ENCODE measurements at places on chromosomes 2 and 18.

DNA sequence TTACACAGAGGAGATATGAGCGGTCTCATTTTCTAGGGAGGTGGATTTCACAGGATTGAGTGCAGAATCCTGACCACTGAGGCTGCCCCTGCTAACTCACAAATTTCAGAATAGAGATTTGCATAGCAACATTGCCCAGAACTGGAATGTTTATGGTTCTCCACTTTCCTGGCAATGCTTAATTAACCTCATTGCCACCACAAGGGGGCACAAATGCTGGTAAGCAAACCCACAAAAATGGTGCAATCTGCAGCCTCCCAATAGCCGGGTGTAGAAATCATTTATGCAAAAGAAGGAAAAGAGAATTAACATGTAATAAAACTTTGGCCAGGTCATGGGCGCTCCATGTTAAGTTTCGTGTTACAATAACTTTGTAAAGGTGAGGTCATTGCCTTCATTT is 112.4 kb downstream of the CYRIA start:
- DNase-seq: no peak

DNA sequence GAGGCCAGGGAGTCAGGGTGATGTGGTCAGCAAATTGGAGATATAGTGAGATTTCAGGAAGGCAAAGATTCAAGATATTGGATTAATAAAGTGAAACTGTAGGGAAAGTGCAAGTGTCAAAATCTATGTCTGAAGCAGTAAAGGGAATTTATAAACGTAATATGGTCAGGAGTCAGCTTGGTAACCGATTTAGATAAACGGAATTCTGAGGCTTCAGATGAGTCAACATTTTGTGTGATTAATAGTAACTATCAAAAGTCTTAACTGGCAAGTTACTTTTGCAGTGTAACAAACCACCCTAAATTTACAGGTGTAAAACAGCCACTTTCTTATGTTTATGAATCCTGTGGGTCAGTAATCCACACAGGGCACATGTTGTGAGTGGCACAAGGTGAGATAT is 10.9 kb downstream of the MTX2 start:
- DNase-seq: no peak

- DNase-seq: no peak
Measured at GRCh38 chr2:80725001-80725400, 420.4 kb upstream of the LRRTM1 start.

- DNase-seq: no peak
Measured at GRCh38 chr18:57814555-57814954, 11.4 kb upstream of the ATP8B1 start.

- DNase-seq: no peak
Measured at GRCh38 chr2:1619556-1619955, 124.8 kb downstream of the PXDN start.

DNA sequence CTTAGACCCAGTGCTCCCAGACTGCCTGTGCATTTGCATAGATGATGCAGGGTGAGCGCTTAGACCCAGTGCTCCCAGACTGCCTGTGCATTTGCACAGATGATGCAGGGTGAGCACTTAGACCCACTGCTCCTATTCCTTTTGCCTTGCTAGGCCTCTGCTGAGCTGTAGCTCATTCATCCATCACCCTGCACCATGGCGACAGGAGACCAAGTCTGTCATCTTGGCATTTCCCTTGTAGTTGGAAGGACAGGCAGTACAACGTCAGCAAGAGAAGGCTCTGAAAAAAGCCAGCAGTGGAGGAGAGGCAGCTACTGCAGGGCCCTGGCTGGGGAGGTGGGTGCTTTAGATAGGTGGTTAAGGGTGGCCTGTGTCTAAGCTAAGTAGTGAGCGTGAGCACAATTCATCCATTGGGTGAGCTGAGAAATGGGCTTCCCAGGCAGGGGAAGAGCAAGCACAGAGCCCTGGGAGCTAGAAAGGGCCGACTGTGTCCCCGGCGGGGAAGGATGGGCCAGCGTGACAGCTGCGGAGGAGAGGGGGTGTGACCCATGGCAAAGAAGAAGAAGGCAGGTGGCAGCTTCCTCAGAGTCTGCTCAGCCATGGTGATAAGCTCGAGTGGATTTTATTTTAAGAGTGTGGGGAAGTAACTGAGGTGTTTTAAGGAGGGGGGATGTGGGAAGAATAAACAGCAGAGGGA is 108.8 kb downstream of the LPIN1 start:
- DNase-seq: no peak

GRCh38 chr2:27915191-27915590 is 24.7 kb downstream of the BABAM2 start:
- no peak for DNase-seq

DNA sequence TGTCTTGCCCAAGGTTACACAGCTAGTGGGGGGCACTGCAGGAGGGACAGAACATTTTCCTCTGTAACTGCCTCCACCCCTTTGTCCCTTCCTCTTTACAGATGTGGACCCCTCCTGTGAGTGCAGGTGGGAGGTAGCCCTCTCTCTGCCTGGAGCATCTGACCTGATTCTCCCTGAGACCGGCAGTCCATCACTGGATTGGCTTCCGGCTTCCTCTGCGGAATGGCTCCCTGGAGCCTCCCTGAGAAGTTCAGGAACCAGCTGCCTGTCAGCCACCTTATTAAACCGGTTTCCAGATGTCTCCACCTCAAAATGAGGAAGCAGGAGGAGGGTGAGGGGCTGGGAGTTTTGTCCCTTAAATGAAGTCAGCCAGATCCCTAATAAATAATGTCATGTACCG is 67.3 kb upstream of the TNP1 start:
- no peak for DNase-seq

DNA sequence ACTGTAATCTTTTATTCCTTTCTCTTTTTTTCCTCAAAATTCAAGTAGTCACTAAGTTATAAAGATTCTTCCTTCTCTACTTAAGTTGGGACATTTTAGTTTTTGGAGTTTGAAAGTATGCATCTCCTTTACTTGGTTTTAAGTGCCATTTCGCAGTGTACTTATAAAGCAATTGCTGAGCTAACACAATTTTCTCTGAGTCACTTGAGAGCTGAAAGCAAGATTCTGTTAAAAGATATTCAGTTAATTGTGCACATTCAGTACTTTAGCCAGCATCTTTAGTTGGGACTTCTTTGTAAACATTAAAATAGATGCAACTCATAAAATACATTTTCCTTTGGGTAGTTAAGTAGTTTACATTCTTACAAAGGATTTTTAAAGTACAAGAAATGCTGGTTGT is 136.0 kb downstream of the GFPT1 start:
- DNase-seq: no peak

DNA sequence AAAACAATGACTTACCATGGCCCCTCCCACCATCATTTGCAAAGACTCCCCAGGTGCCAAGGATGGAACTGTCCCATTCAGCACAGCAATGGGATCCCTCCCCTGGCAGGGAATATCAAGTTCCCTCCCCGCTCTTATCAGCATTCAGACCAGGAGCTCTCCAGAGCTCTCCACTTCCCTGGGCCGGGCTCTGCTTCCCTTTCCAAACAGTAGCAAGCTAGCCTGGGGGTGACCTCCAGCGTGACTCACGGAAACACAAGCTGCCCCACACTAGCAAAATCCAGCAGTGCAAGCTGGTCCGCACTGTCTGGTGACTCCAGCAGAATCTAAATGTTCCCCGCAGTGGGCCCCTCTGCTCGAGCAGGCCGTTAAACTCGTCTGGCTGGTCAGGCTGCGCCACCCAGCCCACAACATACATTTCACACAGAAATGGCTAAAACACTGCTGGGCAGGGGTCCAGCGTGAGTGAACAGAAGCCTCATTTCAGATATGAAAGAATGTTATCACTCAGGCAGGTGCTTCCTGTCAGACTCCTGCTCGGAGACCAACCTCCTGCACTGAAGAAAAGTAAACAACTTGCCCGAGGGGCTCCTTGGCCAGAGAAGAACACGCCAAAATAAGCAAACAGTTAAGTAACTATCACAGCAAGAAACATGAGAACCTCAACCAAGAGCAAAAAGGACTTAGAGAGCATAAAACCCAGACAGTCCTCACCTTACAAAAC is 33.9 kb downstream of the STAT1 start:
- DNase-seq: no peak
